ENCODE measurements at places on chromosomes 12 and 14.

- DNase-seq: no peak
Observed at GRCh38 chr14:94677747-94678146, 65.6 kb downstream of the SERPINA3 start.

GRCh38 chr12:57086493-57087009 is 2.4 kb upstream of the NAB2 start:
- peak; percentile 46 for DNase-seq

- DNase-seq: no peak
Observed at GRCh38 chr14:73312687-73313086, 75.4 kb downstream of the PAPLN start.

GRCh38 chr12:62603811-62604098 is 137.1 kb downstream of the MON2 start:
- DNase-seq: no peak

GRCh38 chr14:36442824-36443241 is 77.2 kb downstream of the NKX2-1 start:
- DNase-seq: no peak

DNA sequence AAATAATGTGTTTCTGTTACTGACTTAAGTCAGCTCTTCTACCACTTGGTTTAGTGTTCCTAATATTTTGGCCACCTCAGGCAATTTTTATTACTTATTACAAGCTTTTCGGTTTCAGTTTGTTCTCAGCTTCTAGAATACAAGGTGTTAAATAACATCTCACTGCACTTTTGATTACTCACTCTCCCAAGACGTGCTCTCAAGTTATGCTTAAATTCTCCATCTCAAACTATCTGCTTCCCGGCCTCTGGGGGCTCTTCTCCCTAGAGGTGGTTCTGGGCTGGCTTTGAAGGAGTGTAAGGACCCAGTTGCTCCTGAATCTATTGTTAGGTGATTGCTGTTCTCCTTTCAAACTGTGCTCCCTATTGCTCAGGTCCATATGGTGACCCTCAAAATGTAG is 193.9 kb upstream of the DDHD1 start:
- DNase-seq: no peak

- peak; percentile 3 for DNase-seq
Observed at GRCh38 chr12:78167510-78167909, 336.8 kb downstream of the NAV3 start.

GRCh38 chr12:75086091-75087038 is 123.3 kb downstream of the KCNC2 start:
- DNase-seq: no peak

DNA sequence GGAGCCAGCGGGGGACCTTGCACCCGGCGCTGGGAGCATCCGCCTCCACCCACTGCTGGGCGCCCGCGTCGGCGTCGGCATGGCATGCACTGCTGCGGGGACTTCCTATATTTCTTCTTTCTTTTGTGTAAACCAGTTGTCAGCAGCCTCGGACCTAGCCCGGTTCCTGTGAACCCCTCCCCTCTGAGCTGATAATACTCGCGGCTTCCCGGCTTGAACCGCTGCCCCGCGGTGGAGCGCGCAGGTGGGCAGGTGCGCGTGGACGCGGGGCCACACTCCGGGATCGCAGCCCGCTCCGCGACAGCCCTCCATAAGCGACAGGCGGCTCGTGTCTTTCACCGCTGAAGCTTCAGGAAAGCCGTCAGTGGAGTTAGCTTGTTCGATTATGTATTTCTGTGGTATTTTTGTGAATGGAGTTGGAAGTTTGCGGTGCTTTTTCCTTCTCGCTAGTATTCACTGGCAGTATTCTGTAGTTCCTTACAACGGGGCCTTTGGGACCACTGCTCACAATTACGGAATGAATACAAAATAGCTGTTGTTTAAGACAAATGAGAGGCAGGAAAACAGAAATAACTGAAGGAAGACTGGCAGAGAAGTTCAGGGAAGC is 870 bp downstream of the BMAL2 start:
- DNase-seq: peak; percentile 10

DNA sequence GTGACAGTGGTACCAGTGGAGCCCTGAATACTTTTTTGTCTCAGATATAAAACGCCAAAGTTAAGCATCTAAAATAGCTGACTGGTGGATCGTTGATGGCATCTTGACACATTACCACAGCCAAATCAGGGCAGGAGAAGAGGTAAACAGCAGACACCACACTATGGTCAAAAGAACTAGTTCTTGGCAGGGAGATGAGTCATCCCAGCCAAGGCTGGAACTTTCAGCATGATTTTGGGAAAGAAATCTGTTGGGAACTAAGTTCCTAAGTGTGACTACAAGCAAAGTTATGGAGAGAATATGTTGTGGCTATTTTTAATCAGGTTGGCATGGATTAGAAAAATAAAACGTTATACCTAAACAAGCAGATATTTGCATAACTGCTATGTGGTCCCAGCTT is 36.9 kb downstream of the LGR5 start:
- no peak for DNase-seq

- DNase-seq: no peak
Observed at GRCh38 chr12:69966409-69966808, 141.4 kb downstream of the MYRFL start.

GRCh38 chr12:96416033-96416799 is 16.0 kb upstream of the CDK17 start:
- DNase-seq: no peak

DNA sequence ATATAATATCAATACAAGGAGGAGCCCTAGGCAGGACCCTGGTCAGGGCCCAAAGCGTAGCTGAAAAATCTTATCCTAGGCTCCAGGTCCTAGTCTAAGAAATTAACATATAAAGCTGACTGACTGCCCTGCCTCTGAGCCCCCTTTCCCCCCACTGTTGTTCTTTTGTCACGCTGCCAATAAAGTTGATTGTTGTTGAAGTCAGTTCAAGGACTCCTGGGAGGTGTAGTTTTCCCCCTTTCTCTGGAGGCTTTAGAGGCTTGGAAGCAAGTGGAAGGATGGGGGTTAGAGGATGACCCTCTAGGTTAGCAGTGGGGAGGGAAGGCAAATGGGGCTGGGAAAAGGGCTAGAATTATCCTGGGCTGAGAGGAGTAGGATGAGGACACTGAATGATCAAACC is 3.2 kb downstream of the PPP1R1A start:
- no peak for DNase-seq

DNA sequence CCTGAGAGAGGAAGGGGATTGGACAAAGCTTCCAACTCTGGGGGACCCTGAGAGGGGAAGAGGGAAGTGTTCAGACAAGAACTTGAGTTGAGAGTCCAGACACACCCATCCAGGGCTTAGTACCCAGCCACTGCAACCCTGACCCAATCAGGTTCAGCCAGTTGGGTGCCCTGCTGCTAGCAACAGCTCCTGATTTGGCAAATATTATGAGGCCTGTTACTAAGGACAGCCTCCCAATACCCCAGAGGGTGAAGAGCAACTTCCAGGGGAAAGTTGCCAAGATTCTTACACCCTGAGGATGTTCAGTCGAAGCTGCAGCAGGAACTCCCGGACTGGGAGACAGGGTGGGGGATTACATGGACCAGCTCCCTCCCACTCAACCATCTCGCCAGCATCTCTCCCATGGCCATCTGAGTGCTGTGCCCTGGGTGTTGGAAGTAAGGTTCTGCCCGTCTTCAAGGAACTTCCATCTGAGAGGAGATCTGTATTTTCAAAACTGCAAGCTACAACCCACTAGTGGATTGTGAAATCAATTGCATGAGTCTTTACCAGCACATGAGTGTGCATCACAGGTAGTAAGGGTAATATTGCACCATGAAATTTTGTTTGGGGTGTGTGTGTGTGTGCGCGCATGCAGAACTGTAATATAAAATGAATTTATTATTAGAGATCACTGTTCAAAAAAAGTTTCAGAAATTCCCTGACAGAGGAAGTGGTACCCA is 11.5 kb upstream of the KRT78 start:
- no peak for DNase-seq

- no peak for DNase-seq
Observed at GRCh38 chr14:29042551-29042950, 276.0 kb downstream of the FOXG1 start.

GRCh38 chr12:56031987-56032386 is 9.7 kb upstream of the RPS26 start:
- DNase-seq: no peak

DNA sequence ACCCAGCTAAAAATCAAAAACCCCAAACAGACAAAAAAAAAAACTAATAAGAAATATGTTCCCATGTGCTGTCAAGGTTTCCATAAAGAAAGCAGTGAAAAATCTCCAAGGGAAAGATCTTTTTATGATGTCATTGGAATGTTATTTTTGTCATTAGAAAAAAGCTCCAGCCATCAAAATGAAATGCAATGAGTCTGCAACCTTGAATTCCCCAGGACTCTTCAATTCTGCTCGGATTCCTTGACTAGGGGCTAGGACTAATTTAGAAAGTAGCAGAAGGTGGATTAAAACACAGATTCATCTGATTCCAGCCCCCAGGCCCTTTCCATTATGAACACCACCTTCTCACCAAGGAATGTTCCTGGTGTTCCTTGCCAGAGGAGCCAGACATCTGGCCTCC is 6.0 kb upstream of the PCNX1 start:
- no peak for DNase-seq

- no peak for DNase-seq
Observed at GRCh38 chr14:75234173-75235115, 44.2 kb upstream of the FOS start.

DNA sequence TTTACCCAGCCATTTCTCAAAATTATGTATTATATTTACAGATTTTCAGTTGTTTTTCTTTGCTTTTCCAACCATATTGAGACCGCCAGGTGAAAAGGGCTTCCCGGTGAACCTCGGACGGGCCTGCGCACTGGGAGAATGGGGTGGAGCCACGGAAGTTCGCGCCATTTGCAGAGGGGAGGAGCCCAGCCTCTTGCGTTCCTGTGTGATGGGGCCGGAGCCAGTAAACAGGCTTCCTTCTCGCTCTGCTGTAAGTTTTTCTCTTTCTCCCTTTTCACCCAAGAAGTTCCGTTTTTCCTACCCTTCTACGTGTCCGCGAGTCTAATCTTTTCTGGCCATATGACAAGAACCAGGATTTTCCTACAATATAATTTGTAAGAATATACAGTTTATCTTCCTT is 1108.8 kb upstream of the SEL1L start:
- DNase-seq: peak; percentile 85

DNA sequence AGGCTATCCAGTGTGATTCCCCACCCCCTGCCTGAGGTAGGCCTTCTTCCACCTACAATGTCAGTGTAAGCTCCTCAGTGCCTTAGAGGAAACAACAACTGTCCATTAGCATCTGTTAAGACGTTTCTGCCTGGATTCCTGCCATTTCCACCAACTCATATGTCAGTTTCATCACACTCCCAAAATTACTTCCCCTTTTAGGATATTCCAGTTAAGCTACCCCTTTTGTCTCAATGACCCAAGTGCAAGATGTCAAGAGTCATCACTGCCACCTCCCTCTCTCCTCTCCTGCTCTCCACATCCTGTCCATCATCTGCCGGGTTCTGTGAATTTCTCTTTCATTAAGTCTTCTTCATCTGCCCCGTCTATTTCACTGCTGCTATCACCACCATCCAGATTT is 189.4 kb downstream of the DPF3 start:
- no peak for DNase-seq

DNA sequence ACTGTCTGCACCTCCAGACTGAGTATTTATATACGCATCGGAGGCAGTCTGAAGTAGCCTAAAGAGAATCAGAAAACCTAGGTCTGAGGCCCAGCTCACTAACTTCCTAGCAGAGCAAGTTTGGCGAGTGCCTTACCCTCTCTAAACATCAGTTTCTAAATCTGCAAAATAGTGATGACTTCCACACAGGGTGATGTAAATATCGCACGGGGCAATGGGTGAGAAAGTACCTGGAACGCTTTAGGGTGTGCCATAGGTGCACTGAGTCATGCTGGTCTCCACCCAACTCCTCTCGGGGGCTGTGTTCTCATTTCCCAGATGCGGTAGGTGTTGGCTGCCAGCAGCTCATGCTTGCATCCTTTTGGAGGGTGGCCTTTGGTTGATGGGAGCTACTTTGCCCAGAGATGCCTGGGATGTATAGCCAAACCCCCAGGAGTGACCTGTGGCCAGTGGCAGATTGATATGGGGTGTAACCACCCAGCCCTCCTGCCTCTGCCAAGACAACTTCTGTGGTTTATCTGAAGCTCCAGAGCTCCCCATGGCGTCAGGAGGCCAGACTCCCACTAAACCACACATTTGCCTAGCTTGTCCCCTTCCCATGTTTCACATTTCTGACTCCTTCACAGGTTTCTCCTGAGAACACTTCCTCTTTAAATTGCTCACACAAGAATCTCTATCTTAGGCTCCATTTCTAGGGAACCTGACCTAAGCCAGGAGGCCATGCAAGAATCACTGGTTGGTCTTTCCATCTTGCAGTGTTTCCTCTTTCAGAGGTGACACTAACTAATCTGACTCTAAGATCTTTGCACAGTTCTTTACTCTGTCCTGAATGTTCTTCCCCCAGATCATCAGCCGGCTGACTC is 62.0 kb upstream of the TUNAR start:
- no peak for DNase-seq

GRCh38 chr14:48250575-48250974 is 575.2 kb upstream of the MDGA2 start:
- DNase-seq: no peak

DNA sequence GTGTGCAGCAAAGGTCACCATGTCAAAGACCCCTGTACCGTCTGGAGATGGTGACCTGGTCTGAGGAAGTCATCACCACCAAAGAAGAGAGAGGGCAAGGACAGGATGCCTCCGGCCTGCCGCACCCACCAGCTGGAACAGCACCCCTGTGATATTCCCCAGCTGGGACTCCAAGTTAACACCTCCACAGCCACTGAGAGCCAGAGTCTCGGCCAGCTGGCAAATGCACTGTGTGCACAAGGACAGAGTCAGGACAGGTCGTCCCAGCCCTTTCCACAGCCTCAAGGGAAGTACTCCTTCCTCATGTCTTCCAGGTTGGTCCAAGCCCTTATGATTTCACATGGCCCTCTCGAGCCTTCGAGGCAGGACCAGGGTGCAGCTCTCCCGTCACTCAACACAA is 19.3 kb upstream of the FKBP4 start:
- no peak for DNase-seq

- DNase-seq: no peak
Observed at GRCh38 chr14:78302841-78303240, 132.7 kb downstream of the NRXN3 start.

DNA sequence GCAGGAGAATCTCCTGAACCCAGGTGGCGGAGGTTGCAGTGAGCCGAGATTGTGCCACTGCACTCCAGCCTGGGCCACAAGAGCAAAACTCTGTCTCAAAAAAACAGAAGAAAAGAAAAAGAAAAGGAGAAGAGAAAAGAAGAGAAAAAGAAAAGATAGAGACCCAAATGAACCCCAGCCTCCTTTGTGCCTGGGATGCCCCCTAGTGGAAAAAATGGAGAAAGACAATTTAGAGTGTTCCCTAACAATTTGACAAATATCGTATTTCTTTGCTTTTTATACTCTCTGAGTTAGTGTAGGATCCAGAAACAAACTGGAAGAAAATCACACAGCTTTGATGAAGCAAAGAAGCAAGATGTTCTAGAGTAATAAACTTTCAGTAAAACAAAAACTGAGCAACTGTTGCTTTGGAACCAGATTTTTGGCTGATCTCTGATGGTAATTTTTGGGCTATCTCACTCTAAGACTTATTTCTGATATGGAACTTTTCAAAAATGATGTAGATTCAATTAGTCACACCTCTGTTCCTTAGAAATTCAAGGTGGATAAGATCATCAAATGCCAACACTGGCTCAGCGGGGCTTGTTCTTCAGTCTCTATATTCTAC is 18.6 kb upstream of the PRKAB1 start:
- DNase-seq: peak; percentile 39

Measured in NCI-H1436 (cell line).